ENCODE measurements at places on chromosomes 5 and 9. TPM values are rescaled to one million over a fixed set of nuclear protein-coding genes. Genes with fewer than 3 reads are reported as not detected.

The F2RL1 gene
- 20.1 TPM for total RNA-seq

The C5 gene
- total RNA-seq: 0.17 TPM

The ADRB2 gene
- 0.11 TPM for total RNA-seq

The C5orf52 gene
- not detected for total RNA-seq

The PTGDS gene
- not detected for total RNA-seq

GRCh38 chr5:64947801-64948200 lies 179.1 kb downstream of the CWC27 start:
- DNase-seq: no peak

GRCh38 chr9:112764837-112765236 lies 14.3 kb downstream of the SNX30 start:
- no peak for DNase-seq

DNA sequence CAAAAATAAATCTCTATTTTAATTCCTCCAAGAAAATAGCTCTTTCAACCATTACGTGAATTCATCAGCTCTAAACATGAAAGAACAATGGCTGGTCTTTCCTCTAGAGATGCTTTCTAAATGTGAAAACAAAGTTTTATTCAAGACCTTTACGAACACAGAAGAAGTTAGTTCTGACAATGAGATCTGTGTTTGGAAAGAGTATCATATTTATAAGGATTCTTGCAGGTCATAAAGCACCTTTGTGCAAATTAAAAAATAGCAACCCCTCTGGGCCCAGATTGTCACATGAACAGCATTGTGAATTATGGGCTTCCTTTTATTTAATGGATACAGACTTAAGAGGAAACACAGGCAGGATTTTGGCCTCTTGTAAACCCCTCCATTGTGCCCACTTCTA lies 17.7 kb upstream of the FTMT start:
- no peak for DNase-seq

DNA sequence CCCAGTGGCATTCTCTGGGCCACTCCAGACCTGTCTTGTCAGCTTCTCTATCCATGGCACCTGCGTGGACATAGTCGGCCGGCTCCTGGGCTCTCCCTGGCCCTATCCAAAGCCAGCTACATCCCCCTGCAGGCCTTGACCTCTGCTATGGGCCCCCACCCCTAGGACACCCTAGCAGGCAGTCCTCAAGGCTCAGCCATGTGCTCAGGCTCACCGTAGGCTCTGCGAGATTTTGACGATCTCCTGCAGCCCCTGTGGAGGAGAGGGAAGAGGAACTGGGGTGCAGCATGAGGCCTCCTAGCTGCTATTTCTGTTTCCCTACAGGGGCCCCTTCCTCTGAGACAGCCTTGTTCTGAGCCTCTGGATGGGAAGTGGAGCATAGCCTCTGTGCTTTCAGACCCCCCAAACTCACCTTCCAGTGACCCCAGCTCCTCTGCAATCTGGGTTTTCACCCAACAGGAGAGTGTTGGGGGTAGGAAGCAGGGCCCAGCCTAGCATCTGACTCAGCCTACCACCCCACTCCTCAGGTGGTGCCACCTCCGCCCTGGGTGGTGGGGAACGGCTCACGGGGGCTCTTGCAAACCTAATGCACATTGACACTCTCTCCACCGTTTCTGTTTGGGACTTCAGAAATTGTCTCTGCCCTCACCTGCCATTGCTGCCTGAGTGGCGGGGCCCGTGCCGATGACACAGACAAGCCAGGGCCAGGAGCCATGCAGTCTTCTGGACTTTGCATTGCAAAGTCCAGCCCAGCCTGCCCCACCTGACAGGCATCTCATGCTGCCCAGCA lies 36.7 kb downstream of the HRH2 start:
- DNase-seq: no peak

DNA sequence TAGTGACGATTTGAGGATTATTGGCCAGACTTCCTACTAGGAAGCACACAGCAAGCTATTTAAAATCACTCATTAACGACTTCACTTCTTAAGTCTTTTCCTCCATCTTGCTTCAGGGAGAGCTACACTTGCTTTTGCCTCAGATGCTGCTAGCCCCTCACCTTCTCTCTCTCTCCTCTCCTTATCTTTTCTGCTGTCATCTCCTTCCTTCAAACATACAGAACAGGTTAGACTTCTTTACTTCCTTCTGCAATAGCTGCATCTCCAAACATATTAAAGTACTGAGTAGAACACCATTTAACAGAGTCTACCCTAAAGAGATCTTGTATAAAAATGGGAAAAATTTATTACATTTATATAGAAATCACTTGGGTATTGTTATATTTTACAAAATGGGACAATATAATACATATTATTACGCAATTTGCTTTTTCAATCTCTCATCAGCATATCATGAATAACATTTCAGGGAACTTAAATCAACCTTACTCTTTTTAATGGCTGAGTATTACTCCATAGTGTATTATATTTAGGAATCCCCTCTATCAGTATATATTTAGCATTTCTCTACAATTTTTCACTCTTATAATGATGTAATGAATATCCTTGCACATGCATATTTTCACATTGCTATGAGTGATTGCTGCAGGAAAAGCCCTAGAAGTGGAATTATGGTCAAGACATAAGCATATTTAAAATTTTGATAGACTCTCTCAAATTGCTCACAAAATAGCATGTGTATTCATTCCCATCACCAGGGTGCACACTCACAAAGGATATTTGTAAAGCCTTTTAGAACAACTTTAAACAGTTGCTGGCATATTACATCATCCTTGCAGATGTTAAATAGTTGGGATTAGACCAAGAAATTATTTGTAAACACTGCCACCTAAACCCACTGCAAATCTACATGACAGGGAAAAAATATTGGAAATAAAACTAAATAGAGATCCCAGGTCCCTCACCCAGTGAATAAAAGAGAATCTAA lies 164.5 kb upstream of the NFIB start:
- no peak for DNase-seq

GRCh38 chr5:72510610-72511181 lies 3.5 kb upstream of the ZNF366 start:
- peak; percentile 95 for DNase-seq

GRCh38 chr5:181159286-181160151 lies 12.1 kb downstream of the OR2V2 start:
- DNase-seq: peak; percentile 81

GRCh38 chr9:130213911-130214761 lies 41.9 kb downstream of the NCS1 start:
- DNase-seq: no peak

DNA sequence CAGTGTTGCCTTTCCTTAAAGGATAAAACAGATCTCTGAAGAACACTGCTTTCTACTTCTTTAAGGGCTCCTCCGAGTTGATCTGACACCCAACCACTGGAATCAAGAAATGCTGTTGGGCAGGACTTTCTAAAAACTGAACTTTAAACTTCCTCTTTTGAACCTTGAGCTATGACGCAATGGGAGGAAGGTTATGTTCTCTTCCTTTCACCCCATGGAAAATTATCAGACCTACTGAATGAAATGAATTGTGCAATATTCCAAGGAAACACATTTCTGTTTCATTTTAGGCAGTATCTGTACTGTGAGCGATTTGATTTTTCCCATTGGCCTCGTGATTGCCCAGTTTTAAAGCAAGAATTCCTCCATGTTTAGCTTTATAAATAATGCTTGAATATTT lies 206.0 kb upstream of the PRR16 start:
- no peak for DNase-seq

DNA sequence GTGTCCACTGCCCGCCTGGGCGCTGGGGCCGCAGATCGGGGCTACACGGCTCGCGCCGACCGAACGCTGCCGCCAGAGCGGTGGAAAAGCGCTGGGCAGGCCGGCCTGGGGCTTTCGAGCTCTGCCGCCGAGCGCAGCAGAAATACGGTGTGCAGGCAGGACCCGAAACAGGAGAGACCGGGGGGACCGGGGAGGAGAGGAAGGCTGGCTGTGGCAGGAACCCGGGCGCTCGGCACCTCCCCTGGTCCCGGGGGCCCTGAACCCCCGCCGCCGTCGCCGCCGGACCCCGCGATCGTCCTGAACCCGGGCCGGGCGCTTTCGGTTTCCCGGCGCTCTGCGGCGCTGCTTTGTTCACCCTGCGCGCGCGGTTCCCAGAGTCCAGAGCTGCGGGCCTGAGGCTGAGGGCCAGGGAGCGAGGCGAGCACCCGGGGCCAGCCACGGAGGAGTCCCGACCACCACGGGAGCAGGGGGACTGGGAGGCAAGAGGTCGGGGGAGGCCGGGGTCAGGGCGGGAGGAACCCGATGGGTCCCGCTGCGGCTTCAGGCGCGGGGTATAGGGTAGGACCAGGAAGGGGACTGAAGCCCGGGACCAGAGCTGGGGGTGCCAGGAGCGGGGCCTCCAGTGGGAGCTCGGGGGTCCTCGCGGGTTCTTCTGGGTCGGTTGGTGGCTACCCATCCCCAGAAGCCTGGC lies 12.0 kb downstream of the IRX2 start:
- DNase-seq: no peak

- DNase-seq: no peak
Measured at GRCh38 chr9:110999379-110999778, 38.9 kb downstream of the LPAR1 start.

DNA sequence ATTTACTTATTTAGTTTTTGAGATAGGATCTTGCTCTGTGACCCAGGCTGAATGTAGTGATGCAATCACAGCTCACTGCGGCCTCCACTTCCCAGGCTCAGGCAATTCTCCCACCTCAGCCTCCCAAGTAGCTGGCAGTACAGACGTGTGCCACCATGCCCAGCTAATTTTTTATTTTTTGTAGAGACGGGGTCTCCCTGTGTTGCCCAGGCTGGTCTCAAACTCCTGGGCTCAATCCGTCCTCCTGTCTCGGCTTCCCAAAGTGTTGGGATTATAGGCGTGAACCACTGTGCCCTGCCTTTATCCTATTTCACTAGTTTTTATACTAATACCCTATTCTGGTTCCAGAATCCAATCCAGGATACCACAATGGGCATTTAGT lies 6.8 kb downstream of the RPS14 start:
- DNase-seq: no peak

GRCh38 chr5:31770998-31771397 lies 132.1 kb downstream of the PDZD2 start:
- no peak for DNase-seq

- DNase-seq: peak; percentile 98
Measured at GRCh38 chr5:149062371-149063016, 368 bp downstream of the SH3TC2 start.

- no peak for DNase-seq
Measured at GRCh38 chr9:133904346-133905090, 87.6 kb downstream of the VAV2 start.

- peak; percentile 99 for DNase-seq
Measured at GRCh38 chr9:114551750-114552685, 35.6 kb upstream of the ATP6V1G1 start.
